ENCODE measurements at places on chromosomes 6 and 20.

DNA sequence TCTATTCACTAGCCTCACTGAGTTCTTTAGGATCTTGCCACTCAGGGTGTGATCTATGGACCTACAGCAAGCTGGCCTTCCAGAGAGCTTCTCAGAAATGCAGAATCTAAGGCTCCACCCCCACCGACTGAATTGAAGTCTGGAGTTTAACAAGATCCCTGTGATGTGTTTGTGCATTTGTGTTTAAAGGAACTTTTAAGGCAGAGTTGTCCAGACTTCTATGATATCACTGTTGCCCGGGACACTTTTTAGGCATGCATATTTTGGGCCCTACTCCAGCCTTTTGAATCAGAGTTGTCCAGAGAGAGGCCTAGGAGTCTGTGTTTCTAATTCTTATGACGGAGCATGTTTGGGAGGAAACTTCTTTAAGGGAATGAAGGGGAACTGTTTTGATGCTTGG lies 232.3 kb downstream of the QKI start:
- DNase-seq, result no peak

GRCh38 chr6:83459663-83460062 lies 28.8 kb upstream of the ME1 start:
- no peak for DNase-seq

GRCh38 chr6:34358389-34358905 lies 34.0 kb downstream of the NUDT3 start:
- no peak for DNase-seq

- DNase-seq, result no peak
Measured at GRCh38 chr20:16615199-16615598, 42.0 kb upstream of the KIF16B start.

DNA sequence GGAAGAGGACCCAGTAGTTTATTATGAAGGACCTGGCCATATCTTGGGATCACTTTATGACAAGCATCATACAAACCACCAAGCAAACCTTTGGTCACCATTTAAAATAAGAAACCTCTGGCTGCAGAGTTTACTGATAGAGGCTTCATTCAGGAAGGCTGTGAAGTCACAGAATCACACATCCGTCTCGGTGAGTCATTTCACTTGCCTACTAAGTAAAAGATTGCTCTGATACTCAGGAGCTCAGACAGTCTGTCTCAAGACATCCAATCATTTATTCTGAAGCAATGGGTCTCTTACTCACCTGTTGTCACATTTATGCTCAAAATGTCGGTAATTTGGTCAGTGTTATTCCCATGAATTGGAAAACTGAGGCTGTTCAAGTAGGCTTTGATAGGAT lies 33.7 kb downstream of the ADGRF5 start:
- no peak for DNase-seq

GRCh38 chr6:41608443-41609151 lies 29.7 kb upstream of the MDFI start:
- no peak for DNase-seq

DNA sequence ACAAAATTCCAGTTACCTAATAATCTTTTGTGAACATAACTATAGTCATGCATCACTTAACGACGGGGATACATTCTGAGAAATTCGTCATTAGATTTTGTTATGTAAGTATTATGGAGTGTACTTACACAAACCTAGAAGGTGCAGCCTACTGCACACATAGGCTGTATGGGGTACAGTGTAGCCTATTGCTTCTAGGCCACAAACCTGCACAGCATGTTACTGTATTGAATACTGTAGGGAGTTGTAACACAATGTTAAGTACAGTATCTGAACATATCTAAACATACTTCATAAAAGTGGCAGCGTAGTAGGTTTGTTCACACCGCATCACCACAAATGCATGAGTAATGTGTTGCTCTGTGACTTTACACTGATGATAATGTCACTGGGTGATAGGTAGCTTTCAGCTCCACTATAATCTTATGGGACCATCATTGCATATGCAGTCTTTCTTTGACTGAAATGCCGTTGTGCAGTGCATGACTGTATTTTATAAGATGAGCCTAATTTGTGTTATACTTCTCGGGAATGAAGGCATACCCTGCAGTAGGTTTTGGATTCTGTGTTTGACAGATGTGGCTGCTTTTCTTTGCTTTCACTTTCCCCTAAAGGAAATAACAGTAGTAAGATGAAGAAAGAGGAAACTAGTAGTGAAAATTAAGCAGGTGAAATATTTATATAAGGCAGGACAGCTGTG lies 365.6 kb downstream of the FARS2 start:
- peak; percentile 23 for DNase-seq

DNA sequence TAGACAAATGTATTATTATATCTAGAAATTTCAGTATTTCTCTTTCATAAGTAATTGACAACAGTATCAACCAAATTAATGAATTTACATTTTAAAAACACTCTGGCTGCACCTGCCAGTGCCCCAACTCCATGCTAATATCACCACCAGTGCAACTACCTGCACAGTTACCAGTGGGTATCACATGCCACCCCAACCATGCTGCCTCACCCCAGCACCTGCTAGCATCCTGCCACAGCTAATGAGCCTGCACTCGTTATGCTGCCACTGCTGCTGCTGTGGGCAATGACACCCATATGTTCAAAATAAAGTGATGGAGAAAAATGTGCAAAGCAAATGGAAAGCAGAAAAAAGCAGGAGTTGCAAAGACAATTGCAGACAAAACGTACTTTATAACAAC lies 855.9 kb upstream of the MANEA start:
- no peak for DNase-seq

DNA sequence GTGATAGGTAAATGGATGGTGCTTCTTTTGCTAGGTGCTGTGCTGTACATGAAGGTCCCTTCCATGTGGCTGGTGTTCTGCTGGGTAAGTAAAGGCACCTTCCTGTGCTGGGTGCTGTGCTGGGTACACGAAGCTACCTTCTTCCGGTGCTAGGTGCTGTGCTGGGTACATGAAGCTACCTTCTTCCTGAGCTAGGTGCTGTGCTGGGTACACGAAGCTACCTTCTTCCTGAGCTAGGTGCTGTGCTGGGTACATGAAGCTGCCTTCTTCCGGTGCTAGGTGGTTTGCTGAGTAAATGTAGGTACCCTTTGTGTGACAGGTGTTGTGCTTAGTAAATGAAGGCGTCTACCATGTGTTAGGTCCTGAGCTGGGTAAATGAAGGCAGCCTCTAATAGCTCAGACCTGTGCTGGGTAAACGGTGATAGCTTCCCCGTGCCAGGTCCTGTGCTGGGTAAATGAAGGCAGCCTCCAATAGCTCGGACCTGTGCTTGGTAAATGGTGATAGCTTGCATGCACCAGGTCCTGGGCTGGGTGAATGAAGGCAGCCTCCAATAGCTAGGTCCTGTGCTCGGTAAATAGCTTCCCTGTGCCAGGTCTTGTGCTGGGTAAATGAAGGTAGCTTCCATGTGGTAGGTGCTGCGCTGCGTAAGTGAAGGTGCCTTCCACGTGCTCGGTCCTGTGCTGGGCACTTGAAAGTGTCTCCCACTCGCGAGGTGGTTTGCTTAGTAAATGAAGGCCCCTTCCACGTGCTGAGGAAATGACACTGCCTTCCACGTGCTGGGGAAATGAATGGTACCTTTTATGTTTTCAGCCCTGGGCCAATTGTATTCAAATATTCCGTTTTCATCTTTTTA lies 115.5 kb downstream of the ERMARD start:
- no peak for DNase-seq

DNA sequence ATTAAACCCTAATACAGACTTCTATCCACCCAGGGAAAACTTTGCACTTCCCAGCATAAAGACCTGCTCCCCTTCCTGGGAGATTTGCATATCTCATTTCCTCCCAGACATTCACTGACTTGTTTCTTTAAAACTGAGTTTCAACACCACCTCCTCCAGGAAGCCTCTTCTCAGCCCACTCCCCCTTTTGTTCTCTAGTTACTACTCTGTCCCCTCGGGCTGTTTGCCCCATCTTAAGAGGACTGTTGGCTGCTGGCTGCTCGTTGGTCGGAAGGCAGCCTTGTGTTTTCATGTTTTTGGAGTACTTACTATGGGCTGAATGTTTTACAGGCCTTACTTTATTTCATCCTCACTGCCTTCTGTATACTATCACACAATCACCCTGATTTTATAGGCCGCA lies 6.6 kb downstream of the ARHGAP40 start:
- no peak for DNase-seq

GRCh38 chr6:165825256-165825815 lies 162.3 kb upstream of the PDE10A start:
- DNase-seq, result no peak

GRCh38 chr6:116327803-116328527 lies 42.8 kb upstream of the DSE start:
- no peak for DNase-seq

- DNase-seq, result no peak
Measured at GRCh38 chr20:33812908-33813462, 1.8 kb downstream of the CHMP4B start.

GRCh38 chr20:5890773-5891441 lies 59.4 kb downstream of the TRMT6 start:
- DNase-seq, result no peak

- DNase-seq, result no peak
Measured at GRCh38 chr6:137793805-137794515, 73.1 kb upstream of the TNFAIP3 start.

GRCh38 chr6:148701375-148701774 lies 45.5 kb upstream of the UST start:
- no peak for DNase-seq

- DNase-seq, result no peak
Measured at GRCh38 chr6:56642366-56643261, at the start of gene DST. TSS of gene DST (minus strand) at chr6:56642889.

- no peak for DNase-seq
Measured at GRCh38 chr6:143774347-143774746, 68.8 kb upstream of the LTV1 start.

GRCh38 chr20:63058696-63059335 lies 52.1 kb upstream of the BHLHE23 start:
- no peak for DNase-seq

DNA sequence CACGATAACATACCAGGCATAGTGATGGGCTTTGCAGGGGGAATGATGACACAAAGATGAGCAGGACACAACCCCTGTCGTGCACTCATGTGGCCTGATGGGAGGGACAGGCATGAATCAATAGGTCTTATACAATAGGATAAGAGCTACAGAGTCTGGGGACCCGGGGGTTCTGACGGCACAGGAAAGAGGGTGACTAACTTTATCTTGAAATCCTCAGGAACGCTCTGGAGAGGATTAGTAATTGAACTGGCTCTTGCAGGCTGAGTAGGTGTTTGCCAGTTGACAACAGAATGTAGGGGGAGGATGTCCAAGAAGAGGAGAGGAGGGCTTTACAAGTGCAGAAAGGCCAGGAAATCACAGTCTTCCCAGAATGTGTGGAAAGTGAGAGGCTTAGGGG lies 219.9 kb upstream of the ECI2 start:
- no peak for DNase-seq

DNA sequence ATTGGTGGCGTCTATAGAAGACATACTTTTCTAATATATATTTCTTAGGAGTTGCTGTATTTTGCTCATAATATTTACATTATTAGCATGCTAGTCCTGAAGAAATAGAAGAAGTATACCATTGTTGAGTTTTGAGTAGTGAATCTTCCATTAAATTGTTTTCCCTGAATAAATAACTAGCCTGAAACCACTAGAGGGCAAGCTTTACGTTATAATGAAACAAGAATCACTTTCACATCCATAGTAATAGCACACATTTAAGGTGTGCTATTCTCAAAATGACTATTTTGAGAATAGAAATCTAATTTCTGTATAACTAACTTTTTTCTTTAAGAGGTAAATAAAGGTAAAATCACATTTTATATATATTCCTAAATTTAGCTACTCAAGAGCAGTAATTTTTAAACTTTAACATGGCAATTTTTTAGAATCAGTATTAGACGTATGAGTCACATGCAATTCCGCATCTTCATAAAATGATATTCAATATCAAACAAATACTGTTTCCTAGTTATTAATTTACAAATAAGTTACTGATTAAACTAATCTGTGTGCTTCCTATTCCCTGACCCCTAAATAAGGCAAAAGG lies 213.2 kb upstream of the MANEA start:
- DNase-seq, result peak; percentile 42

- DNase-seq, result no peak
Measured at GRCh38 chr6:2863901-2864300, 22.2 kb upstream of the SERPINB1 start.

GRCh38 chr20:61090541-61090940 lies 161.5 kb upstream of the CDH4 start:
- no peak for DNase-seq

- DNase-seq, result no peak
Measured at GRCh38 chr6:125853168-125853567, 62.4 kb downstream of the NCOA7 start.

DNA sequence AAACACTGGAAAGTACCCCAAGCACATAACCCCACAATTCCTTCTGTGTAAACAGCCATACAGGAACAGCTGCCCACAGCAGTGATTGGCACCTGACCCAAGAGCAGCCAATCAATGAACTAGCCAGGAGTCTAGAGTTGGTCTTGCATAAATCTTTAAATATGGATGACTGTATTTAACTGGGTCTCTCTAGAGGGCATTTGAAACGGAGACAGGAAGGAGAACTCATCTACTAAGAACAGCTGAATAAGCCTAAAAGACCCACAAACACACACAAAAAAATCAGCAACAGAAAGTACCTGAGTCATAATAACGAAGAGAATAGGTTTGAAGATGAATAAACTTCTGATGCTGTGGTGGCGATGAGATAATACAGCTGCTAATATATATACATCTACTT lies 49.0 kb upstream of the ASF1A start:
- DNase-seq, result peak; percentile 87

DNA sequence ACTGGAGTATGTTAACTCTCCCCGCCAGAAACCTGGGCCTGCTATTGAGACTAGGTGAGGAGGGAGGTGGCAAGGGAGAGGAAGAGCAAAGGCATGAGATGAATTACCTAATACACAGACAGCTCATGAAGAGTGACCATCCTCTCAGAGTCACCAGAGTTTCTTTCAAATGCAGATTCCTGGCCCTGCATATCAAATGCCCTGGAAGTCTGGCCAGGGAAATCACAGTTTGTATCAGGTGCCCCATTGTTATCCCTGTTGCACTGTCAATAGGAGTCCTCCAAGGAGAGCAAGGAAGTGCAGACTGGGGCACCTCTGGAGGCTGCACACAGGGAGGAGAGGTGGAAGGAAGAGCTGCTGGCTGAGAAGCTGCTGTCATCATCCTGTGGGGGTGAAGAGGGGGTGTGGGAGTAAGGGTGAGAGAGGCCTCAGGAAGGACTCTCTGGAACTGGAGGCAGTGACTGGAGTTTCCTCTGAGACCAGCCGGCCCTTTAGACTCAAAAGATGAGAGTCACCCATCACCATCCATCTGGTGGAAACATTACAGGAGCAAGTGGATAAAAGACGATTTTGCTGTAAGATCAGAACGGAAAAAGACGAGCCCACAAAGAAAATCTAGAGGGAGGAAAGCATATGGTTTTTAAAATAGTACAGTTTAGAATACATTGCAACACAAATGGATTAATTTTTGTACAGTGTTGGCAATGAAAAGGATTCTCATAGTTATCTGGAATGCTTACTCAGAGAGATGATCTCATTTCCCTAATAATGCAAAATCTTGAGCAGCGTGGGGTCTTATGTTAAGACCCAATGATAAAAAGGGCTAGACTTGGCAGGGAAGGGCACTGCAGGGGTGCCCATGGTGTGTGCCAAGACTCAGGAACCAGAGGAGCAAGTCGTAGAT lies 268.1 kb downstream of the UST start:
- DNase-seq, result no peak
